Endothelial cell of umbilical vein (primary cell): ENCODE measurements at places on chromosomes 2 and 18. TPM values are rescaled to one million over a fixed set of nuclear protein-coding genes. Genes with fewer than 3 reads are reported as not detected.
A peak's percentile ranks its signal among the peaks of the same experiment; 100 is the strongest.

The CYBRD1 gene
- total RNA-seq, result 22.8 and 24.8 TPM in 2 replicates

DNA sequence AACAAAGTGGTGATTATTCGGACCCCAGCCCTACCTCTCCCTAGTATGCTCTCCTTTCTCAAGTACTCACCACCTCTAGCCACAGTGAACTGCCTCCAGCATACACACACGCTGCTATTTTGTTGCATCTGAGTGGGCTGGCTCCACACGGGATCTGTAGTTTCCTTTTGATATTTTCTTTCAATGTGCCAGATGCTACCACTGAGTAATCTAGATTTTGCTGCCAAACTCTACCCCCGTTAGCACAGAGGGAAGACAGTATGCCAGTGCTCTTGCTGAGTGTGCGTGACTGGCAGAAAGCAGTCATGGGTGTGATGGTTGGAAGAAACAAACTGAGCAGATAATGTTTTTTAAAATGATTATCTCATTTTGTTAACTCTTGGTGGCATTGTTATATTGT is 11.6 kb downstream of the CFLAR start:
- DNase-seq, result peak; percentile 96
- peaks cover under 1% of the 10 kb centered on the region for H3K36me3 ChIP-seq
- H3K27ac ChIP-seq, result peak overlapping the region; percentile 99
- H3K4me1 ChIP-seq, result peaks cover 80% of the 10 kb centered on the region
- no peaks in the 10 kb centered on the region for H3K27me3 ChIP-seq

DNA sequence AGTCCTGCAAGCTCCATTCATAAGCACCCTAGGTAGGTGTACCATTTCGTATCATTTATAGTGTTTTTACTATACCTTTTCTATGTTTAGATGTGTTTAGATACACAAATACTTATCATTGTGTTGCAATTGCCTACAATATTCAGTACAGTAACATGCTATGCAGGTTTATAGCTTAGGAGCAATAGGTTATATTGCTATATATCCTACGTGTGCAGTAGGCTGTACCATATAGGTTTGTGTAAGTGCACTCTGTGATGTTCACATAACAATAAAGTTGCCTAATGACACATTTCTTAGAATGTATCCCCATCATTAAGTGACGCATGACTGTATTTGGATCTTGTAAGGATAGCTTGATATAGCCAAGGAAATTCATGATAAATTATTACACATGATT is 88.6 kb upstream of the CDH20 start:
- H3K27ac ChIP-seq, result no peak overlapping the region
- no peak overlapping the region for H3K4me3 ChIP-seq
- DNase-seq, result no peak
- peaks cover 1% of the 10 kb centered on the region for H3K27me3 ChIP-seq
- H3K36me3 ChIP-seq, result no peaks in the 10 kb centered on the region
- H3K4me1 ChIP-seq, result no peaks in the 10 kb centered on the region

- H3K27me3 ChIP-seq, result no peaks in the 10 kb centered on the region
- peak; percentile 54 for DNase-seq
- no peak overlapping the region for H3K4me3 ChIP-seq
- H3K4me1 ChIP-seq, result no peaks in the 10 kb centered on the region
- H3K27ac ChIP-seq, result no peak overlapping the region
Measured at GRCh38 chr2:209937893-209938292, 64.5 kb upstream of the RPE start.

The DSG2 gene
- 0.04 TPM in 1 of 2 replicates, not detected in the other for total RNA-seq

GRCh38 chr2:161412346-161412745 is 3.8 kb upstream of the TBR1 start:
- peaks cover 26% of the 10 kb centered on the region for H3K27me3 ChIP-seq
- H3K4me1 ChIP-seq, result peaks cover 3% of the 10 kb centered on the region
- H3K27ac ChIP-seq, result no peak overlapping the region
- H3K4me3 ChIP-seq, result no peak overlapping the region

The STON1 gene
- total RNA-seq, result 12.0 and 12.1 TPM in 2 replicates

DNA sequence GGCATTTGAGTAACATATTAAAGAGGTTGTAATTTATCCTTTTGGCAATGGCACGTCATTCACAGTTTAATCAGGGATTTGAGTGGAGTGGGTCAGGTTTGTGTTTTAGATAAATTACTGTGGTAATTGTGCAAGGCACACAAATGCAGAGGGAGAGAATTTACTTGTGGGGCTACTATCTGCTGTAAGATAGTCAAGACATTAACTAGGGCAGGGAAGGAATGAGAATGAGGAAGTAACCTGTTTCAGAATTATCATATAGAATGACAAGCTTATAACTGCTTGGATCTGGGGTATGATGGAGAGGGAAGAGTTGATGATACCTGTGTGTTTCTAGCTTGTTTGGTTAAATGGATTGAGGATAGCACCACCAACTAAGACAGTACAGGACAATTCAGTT is 58.9 kb upstream of the ZSWIM2 start:
- no peak overlapping the region for H3K4me3 ChIP-seq
- H3K4me1 ChIP-seq, result peaks cover 2% of the 10 kb centered on the region
- DNase-seq, result no peak
- H3K27ac ChIP-seq, result no peak overlapping the region
- H3K36me3 ChIP-seq, result no peaks in the 10 kb centered on the region

The MROH2A gene
- total RNA-seq, result not detected in 2 replicates

The PROKR1 gene
- total RNA-seq, result not detected in 2 replicates

The POMC gene
- total RNA-seq, result 0.69 and 2.7 TPM in 2 replicates

The ODC1 gene
- 104 and 109 TPM in 2 replicates for total RNA-seq

- no peak for DNase-seq
- H3K27ac ChIP-seq, result no peak overlapping the region
- H3K36me3 ChIP-seq, result no peaks in the 10 kb centered on the region
- H3K4me3 ChIP-seq, result no peak overlapping the region
- peaks cover 4% of the 10 kb centered on the region for H3K27me3 ChIP-seq
Measured at GRCh38 chr2:158774681-158775080, 20.4 kb upstream of the DAPL1 start.

The SH3RF3 gene
- total RNA-seq, result 9.4 and 14.7 TPM in 2 replicates

DNA sequence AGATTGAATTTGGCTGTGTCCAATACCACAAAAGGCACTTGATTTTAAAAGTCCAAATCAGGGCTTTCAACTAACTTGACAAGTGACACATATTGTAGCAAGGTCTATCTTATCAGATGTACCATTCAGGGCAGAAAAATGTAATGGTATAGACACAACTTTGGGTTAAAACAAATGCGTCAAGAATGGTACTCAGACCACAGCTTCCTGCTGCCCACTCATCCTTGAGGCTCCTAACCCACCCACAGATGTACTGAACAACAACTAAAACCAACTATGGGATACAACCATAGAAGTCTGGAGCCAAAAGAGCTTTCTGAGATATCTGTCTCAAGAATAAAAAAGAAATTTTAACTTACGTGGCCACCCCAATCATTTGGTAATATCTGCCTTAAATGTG is 105.2 kb downstream of the RBM43 start:
- DNase-seq, result no peak
- peaks cover 5% of the 10 kb centered on the region for H3K27me3 ChIP-seq
- H3K4me3 ChIP-seq, result no peak overlapping the region
- H3K27ac ChIP-seq, result no peak overlapping the region

GRCh38 chr2:10547663-10548376 is 99.7 kb upstream of the ODC1 start:
- H3K27ac ChIP-seq, result no peak overlapping the region
- no peak for DNase-seq
- H3K4me1 ChIP-seq, result peaks cover 10% of the 10 kb centered on the region
- no peaks in the 10 kb centered on the region for H3K27me3 ChIP-seq
- H3K4me3 ChIP-seq, result no peak overlapping the region

The KCNE4 gene
- total RNA-seq, result not detected in 2 replicates

DNA sequence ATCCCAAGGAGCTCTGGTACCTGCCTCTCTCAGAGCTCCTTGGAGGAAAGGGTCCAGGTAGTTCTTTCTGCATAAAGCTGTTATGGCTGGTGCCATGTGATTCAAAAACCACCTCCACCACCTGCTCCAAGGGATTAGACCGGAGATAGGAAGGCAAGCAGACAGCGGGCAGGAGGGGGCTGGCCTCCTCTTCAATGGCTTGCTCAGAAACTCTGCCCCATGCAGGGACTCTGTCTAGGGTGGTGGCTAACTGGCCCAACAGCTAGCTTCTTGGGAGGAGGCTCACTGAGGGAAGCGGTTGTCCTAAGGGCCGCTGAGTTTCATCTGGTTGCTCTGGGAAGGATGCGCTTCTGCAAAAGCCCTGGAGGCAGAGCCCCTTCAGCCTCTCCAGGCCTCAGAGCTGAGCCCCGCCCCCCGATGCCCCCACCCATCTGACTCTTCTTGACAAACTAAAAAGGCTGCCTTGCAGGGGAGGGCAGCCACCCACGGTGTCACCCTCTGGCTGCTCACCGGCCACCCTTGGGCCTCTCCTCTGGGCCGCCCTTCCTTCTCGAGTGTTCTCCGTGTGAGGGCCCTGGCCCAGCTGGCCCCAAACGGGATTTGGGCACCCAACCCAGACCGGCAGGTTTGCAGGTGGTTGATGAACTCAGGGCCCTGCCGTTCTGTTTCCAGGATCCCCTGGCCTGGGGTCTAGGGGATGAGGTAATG is 90.2 kb downstream of the MCFD2 start:
- H3K4me3 ChIP-seq, result no peak overlapping the region
- H3K4me1 ChIP-seq, result no peaks in the 10 kb centered on the region
- H3K36me3 ChIP-seq, result no peaks in the 10 kb centered on the region
- DNase-seq, result no peak
- no peaks in the 10 kb centered on the region for H3K27me3 ChIP-seq

The WDR35 gene
- total RNA-seq, result 8.0 TPM in 2 replicates

DNA sequence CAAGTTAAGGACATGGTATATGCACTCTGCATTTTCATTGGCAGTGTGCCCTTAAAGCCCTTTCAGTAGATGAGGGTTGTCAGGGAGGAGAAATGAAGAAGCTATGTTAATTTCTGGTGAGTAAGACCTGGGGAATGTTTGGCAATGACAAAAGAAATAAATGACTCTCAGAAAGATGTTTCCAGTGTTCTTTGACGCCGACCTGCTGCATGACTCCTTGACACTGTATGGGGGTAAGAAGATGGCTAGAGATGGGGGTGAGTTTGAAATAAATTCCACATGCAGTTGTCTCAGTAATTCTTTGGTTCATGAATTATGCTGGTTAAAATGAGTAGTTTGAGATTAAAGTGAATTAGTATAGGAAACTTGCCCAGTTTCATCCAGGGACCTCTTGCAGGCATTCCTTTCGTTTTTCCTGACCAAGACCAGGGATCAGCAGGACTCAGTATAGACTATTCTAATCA is 5.9 kb downstream of the CCDC121 start:
- peaks cover 25% of the 10 kb centered on the region for H3K4me1 ChIP-seq
- H3K27ac ChIP-seq, result no peak overlapping the region
- DNase-seq, result peak; percentile 5
- peaks cover 14% of the 10 kb centered on the region for H3K36me3 ChIP-seq
- H3K27me3 ChIP-seq, result no peaks in the 10 kb centered on the region
- no peak overlapping the region for H3K4me3 ChIP-seq

- no peak overlapping the region for H3K4me3 ChIP-seq
- H3K27ac ChIP-seq, result no peak overlapping the region
- H3K36me3 ChIP-seq, result no peaks in the 10 kb centered on the region
- H3K27me3 ChIP-seq, result no peaks in the 10 kb centered on the region
Measured at GRCh38 chr2:108189316-108189715, 50.5 kb upstream of the SULT1C3 start.

The CROCC2 gene
- not detected in 2 replicates for total RNA-seq

- no peaks in the 10 kb centered on the region for H3K27me3 ChIP-seq
- H3K4me1 ChIP-seq, result no peaks in the 10 kb centered on the region
- DNase-seq, result peak; percentile 63
Measured at GRCh38 chr2:150806336-150806735, 318.9 kb upstream of the RND3 start.

- no peaks in the 10 kb centered on the region for H3K36me3 ChIP-seq
- H3K27ac ChIP-seq, result no peak overlapping the region
- no peaks in the 10 kb centered on the region for H3K4me1 ChIP-seq
- no peaks in the 10 kb centered on the region for H3K27me3 ChIP-seq
- no peak overlapping the region for H3K4me3 ChIP-seq
- DNase-seq, result no peak
Measured at GRCh38 chr2:185919155-185919554, 180.6 kb downstream of the FSIP2 start.

DNA sequence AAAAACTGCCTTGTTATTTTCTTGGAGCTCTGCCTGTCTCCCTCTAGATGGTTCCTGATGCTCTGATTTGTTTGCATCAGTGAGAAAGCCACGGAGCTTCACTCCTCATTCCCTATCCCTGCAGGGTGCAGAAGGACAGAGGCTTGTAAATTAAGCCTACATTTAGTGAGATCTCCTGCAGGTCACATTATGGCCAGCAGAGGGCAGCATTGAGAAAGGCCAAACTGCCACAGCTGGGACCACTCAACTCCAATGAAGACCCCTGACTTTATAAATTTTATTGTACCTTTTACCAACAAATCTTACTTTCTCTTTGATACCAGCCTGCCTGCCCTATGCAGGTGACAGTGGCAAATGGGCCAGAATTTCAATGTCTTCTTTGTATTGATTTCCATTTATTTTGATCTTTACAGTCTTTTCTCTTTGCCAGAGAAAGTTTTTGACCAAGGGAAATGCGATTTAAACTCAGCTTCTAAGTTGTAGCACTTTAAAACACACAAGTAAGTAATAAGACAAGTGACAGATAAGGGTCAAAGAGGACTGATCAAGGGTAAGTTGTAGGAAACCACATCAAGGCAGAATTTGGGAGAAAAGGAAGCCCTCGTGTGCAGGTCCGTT is 1029.1 kb upstream of the KLHL29 start:
- no peaks in the 10 kb centered on the region for H3K36me3 ChIP-seq
- no peaks in the 10 kb centered on the region for H3K27me3 ChIP-seq
- DNase-seq, result no peak
- no peak overlapping the region for H3K4me3 ChIP-seq
- no peaks in the 10 kb centered on the region for H3K4me1 ChIP-seq

The CYP26B1 gene
- total RNA-seq, result 0.76 and 1.1 TPM in 2 replicates

DNA sequence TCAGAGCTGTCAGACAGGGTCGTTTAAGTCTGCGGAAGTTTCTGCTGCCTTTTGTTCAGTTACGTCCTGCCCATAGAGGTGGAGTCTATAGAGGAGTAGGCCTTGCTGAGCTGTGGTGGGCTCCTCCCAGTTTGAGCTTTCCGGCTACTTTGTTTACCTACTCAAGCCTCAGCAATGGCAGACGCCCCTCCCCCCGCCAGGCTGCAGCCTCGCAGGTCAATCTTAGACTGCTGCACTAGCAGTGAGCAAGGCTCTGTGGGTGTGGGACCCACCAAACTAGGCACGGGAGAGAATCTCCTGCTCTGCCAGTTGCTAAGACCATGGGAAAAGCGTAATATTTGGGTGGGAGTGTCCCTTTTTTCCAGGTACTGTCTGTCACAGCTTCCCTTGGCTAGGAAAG is 86.5 kb downstream of the EFEMP1 start:
- no peaks in the 10 kb centered on the region for H3K4me1 ChIP-seq
- H3K27ac ChIP-seq, result no peak overlapping the region
- no peaks in the 10 kb centered on the region for H3K36me3 ChIP-seq
- H3K4me3 ChIP-seq, result no peak overlapping the region
- H3K27me3 ChIP-seq, result no peaks in the 10 kb centered on the region
- no peak for DNase-seq
